ENCODE measurements at places on chromosomes 6 and 20. TPM values are rescaled to one million over a fixed set of nuclear protein-coding genes. Genes with fewer than 3 reads are reported as not detected.

The TREM1 gene
- polyA plus RNA-seq = 0.42 TPM

The SCUBE3 gene
- polyA plus RNA-seq = 56.9 TPM

The SYNGAP1 gene
- 51.5 TPM for polyA plus RNA-seq

The TRMT6 gene
- polyA plus RNA-seq = 17.0 TPM

The CRISP2 gene
- polyA plus RNA-seq = 0.14 TPM

The BHLHE23 gene
- polyA plus RNA-seq = not detected

The FRS3 gene
- polyA plus RNA-seq = 4.4 TPM

The OLIG3 gene
- not detected for polyA plus RNA-seq

The OXT gene
- polyA plus RNA-seq = 0.47 TPM

The PRKN gene
- polyA plus RNA-seq = 8.1 TPM

The CRIP3 gene
- polyA plus RNA-seq = 3.3 TPM

The NFATC2 gene
- 1.6 TPM for polyA plus RNA-seq

All from renal cortex interstitium (tissue), 15 donors.